Dorsolateral prefrontal cortex (tissue), 122 donors: ENCODE measurements at places on chromosomes 1 and 21. TPM values are rescaled to one million over a fixed set of nuclear protein-coding genes. Genes with fewer than 3 reads are reported as not detected.

DNA sequence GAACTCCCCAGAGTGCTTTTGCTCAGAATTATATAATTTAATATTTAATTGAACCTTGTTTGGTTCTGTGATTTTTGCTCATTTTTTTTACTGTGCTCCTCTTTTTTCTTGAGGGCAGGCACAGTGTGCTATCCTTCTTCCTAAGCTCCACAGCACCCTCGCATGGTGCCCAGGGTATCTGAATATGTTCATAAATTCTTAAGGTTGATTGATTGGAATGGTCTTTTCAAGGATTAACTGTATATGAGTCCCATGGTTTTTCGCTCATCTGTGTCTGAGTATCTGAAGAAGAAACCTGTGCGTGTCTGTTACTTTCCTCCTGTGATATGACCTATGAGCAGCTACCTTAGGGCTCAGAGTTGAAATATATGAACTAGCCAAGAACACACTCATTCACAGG, 393.7 kb downstream of the HLX start:
- no peak for DNase-seq

GRCh38 chr1:65524931-65525265, 104.4 kb downstream of the LEPR start:
- no peak for DNase-seq

DNA sequence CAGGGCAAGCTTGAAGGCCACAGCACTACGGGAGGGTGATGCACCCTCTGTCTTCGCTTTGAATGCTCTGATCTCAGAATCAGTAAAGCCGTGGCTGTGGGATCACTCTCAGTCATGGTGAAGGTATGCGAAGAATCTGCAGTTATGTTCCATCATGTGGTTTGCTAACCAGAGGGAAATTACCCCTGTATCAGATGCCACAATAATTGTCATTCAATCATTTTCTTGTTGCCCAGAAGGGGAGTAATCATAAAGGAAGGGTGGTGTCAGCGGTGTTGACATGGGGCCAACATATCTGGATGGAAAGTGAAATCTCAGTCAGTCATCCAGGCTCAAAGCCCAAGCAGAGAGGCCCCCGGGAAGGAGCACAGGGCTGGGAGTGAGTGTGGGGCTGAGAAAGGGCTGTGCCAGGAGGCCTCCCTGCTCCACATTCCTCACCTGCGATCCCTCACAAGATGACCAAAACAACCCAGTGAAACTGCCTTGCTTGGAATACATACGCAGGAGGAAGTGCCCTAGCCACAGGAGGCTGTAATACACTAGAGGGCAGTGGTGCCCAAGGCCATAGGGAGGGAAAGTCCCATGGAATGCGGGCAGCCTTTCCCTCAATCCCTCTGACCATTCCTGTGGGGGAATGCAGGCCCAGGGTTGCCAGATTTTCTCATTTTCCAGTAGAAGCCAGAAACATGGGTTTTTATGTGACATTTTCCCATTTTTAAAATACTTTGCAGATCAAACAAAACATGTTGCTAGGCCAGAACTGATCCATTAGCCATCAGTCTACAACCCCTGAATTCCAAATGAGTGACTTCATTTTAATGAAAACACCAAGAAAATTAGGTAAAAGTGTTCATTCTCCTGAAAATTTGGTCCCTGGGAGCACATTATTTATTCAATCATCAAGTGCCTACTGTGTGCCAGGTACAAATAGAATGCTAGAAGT, 95.7 kb upstream of the VANGL1 start:
- no peak for DNase-seq

DNA sequence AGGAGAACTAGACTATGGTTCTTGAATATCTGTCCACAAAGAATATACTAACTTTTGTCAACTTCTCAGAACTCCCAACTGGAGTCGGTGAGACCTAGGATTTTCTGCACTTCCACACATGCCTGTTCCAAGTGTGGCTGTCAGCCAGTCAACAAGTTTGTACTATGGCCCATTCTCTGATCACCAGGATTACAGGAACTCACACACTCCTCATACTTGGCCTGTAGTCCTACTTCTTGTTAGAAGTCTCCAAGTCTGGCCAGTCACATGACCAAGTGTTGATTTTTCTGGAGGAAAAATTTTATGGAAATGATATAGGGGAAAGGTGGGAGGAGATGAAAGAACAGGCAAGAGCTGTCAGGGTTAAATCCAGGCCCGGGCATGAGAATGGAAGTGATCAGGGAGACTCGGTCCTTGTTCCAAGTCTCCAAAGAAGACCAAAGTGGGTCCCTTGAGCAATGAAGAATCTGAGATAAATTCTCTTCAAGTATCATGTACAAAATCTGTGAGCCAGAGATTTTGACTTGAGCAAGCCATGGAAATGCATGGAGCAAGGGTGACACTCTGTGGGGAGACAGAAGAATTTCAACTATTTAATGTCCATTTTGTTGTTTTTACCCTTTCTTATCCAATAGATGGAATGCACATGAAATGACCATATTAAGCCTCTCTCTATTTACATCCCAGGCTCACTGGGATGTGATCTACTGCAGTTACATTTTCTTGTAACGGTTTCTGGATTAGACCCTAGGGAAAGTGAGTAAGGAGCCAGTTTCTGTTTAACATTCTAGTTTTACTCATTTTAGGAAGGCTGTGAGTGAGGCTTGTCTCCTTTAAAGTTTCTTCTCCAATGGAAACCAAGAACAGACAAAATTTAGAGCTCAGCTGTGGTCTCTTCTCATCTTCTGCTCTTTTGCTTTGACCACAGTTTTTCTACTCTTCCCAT, 320.9 kb downstream of the ASTN1 start:
- DNase-seq: no peak

GRCh38 chr1:58921342-58921741, 137.5 kb upstream of the JUN start:
- no peak for DNase-seq

DNA sequence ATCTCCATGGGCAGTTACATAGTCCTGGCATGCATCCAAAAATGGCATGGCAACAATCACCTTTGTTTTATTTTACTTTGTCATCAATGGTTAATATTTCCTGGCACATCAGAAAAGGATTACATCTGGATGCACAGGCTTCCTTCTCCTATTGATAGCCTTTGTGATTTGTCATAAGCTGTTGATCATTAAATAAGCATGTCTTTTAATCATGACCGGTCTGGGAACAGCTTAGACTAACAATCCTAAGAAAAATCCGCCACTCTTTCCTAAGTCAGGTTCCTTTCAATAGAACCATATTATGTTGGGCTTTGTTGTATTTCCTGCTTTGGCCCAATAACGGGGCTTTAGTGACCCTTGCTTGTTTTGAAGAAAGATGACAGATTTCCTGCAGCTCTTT, 330.6 kb downstream of the DUSP10 start:
- DNase-seq: no peak

SHCBP1L gene
- total RNA-seq: not detected
